Fibroblast of gingiva (primary cell): ENCODE measurements at places on chromosomes 3 and 15.
A peak's percentile ranks its signal among the peaks of the same experiment; 100 is the strongest.

- DNase-seq, result no peak
Observed at GRCh38 chr3:177102553-177102952, 94.7 kb downstream of the TBL1XR1 start.

- DNase-seq, result no peak
Observed at GRCh38 chr3:102025606-102026270, 176.4 kb downstream of the NFKBIZ start.

DNA sequence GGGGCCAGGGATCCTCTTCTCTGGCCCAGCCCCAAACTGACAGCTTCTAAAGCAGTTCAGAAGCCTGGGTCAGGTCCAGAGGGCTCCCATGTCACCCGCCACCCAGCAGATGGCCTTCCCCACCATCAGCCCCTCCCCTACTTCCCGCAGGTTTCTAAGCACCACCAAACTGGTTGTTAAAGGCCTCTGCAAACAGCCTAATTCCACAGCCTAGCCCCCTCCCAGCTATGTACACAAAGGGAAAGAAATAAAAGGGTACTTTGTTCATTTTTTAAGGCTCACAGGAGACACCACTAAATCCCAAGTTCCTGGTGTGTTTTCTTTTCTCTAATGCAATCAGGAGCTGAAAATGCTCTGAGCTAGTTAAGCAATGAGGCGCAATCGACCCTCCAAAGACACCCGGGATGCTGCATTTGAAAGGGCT, 30.6 kb downstream of the PLCH1 start:
- DNase-seq, result no peak

DNA sequence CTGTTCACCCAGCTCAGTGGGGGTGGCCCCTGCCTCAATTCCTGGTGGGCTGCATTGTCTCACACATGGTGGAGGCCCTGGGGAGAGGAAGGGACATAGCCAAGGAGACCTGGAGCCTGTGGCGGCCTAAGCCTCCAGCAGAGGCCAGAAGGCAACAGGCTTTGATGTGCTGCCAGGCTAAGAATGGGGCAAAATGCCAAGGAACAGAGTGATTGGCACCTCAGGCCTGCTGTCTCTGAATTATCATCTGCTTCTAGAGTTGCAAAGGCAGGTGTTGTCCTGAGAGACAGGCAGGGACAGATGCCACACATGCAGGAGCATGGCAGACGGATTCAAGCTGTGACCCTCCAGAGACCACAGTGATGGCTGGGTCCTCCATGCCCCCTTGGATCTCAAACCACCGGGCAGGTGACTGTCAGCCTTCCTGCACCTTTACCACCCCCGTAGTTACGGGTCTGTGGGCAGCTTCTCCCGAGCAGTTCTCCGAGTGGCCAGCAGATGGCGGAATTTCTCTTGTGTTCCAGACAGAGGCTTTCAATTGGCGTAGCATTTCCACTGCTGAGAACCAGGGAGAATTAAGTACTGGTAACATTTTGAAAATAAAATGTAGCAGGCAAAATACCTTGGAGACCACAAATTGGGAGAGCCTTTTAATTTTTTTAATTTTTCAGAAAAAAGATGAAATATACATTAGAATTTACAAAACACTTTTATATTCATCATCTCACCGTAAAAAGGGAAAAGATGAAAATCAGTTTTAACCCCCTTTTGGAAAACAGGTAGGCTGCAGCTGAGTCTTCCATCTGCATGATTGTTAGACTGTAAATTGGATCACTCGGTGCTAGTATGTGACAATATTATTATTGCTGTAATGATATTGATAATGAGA, 525.5 kb upstream of the CFAP20DC start:
- DNase-seq, result peak; percentile 61

DNA sequence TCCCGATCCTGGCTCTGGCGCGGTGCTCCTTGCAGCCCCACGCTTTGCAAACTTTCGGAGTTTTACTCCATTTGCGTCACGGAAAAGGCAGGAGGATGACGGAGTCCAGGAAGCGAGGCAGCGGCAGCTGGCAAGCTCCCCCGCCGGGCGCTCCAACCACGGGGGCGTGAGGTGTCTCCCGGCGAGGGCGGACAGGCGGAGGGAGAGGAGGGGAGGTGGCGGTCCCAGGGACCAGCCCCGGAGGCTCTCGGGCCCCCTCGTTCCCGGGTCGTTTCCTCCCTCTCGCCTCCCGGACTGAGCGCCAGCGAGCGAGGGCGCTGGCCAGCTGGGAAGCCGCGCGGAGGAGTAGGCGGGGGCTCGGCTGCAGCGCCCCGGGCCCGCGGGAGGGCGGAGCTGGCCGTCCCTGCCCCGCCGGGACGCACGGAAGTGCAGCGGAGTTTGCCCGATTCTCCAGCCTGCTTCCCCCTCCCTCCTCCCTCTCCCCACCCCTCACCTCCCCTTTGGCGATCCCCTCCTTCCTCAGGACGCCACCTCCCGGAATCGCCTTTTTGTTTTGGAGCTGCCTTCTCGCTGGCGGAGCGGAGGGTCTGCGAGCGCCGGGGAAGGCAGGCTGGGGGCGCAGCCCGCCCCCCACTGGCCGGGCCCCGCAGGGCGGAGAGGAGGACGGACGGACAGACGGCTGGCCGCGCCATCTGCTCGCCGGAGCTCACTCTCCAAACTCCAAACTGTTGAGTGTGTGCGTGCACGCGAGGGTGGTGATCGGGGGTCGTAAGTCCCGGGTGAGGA, at the start of gene SNX33:
SNX33 (plus strand) TSS at position 543 of the 786 bp plus-strand sequence. CDS start 1,191 bp downstream, outside the sequence.
- DNase-seq, result peak; percentile 91

DNA sequence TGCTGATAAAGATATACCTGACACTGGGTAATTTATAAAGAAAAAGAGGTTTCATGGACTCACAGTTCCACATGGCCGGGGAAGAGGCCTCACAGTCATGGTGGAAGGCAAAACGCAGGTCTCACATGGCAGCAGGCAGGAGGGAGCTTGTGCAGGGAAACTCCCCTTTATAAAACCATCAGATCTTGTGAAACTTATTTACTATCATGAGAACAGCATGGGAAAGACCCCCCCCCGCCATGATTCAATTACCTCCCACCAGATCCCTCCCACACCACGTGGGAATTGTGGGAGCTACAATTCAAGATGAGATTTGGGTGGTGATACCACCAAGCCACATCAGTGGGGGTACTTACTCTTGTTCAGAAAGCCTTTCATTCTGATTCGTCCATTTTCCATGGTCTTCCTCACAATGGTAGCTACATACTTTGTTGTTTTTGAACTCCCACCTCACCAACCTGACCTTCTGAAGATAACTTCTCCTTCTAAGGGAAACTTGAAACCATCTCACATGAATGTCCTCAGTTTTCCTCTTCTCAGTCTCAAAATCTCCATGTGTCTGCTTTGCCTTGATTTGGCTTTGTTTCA, 275.6 kb upstream of the PROK2 start:
- DNase-seq, result no peak

- DNase-seq, result no peak
Observed at GRCh38 chr15:66069751-66070150, 183.8 kb downstream of the MEGF11 start.

- no peak for DNase-seq
Observed at GRCh38 chr3:32460031-32460749, 42.5 kb downstream of the CMTM6 start.

GRCh38 chr3:8503871-8504610, 2.4 kb downstream of the LMCD1 start:
- no peak for DNase-seq

GRCh38 chr3:114775395-114775794, 371.7 kb downstream of the ZBTB20 start:
- DNase-seq, result peak; percentile 17

GRCh38 chr3:25665315-25666280, 891 bp upstream of the TOP2B start:
- DNase-seq, result no peak

GRCh38 chr15:43529141-43529540, 11.7 kb downstream of the MAP1A start:
- no peak for DNase-seq

- DNase-seq, result no peak
Observed at GRCh38 chr3:14317057-14317553, 85.3 kb upstream of the SLC6A6 start.

GRCh38 chr3:158725348-158726011, 6.8 kb downstream of the RARRES1 start:
- DNase-seq, result peak; percentile 93

GRCh38 chr15:31332681-31333071, 6.0 kb downstream of the KLF13 start:
- no peak for DNase-seq
